Cortex of kidney (tissue), 1 donor: ENCODE measurements at places on chromosomes 7 and 10.

DNA sequence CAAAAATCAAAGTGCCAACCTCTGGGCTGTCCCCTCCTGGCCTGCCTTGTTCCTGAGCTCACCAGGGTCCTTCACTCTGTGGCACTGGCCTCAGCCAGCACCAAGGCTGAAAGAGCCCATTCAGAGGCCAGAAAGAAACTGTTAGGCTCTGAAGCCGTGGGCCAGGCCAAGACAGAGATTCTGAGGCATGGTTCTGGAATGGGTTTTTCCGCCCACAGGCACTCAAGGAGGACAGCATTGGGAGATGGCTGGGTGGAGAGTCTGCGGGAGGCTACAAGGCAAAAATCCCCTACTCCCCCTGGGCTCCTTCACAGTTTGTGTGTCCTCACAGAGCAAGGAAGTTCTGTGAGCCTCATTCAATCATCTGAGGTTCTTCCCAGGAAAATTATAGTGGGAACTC is 31.7 kb downstream of the GRIFIN start:
- no peak for DNase-seq

GRCh38 chr7:45159296-45159695 is 1.7 kb downstream of the RAMP3 start:
- no peak for DNase-seq

- no peak for DNase-seq
These were observed 12.7 kb upstream of the VDAC2 start for GRCh38 chr10:75197906-75198305.

- DNase-seq = no peak
These were observed 103.6 kb downstream of the ARHGAP22 start for GRCh38 chr10:48501226-48501625.

GRCh38 chr7:85021101-85021704 is 165.7 kb downstream of the SEMA3D start:
- no peak for DNase-seq

DNA sequence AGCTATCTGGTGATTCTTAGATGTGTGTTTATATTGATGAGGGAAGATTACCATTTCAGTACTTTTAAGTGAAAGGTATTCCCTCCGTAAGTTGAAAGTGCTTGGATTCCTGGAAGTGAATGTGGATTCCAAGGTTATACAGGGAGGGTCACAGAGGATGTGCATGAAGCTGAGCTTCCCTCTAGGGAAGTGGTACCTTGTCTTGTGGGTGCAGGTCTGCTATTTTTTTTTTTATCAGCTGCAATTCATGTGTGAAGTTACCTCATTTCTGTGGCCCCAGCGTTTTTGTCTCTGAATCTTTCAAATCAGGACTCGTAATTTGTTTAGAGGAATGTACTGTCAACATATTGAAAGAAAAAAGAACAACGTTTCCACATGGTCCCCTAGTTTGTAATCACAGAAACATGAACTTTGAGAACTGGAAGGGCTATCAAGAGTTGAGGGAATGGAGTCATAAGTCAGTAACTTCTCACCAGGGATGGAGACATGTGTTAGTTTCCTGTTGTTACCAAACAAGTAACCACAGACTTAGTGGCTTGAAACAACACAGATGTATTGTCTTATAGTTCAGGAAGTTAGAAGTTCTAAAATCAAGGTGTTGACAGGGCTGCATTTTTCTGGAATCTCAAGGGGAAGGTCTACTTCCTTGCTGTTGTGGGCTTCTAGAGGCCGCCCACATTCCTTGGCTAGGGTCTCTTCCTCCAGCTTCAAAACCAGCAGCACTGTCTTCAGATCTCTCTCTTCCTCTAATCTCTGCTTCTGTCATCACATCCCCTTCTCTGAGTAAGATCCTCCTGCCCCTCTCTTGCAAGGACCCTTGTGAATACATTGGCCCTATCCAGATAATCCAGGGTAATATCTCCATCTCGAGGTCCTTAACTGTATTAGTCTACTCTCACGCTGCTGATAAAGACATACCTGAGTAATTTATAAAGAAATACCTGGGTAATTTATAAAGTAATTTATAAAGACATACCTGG is 64.4 kb downstream of the RAB18 start:
- no peak for DNase-seq

- DNase-seq = no peak
These were observed 111.7 kb downstream of the GPR26 start for GRCh38 chr10:123777881-123778280.

- no peak for DNase-seq
These were observed 27.0 kb downstream of the PDGFA start for GRCh38 chr7:492714-493065.

- DNase-seq = no peak
These were observed 113.2 kb downstream of the NPTX2 start for GRCh38 chr7:98730326-98730725.

DNA sequence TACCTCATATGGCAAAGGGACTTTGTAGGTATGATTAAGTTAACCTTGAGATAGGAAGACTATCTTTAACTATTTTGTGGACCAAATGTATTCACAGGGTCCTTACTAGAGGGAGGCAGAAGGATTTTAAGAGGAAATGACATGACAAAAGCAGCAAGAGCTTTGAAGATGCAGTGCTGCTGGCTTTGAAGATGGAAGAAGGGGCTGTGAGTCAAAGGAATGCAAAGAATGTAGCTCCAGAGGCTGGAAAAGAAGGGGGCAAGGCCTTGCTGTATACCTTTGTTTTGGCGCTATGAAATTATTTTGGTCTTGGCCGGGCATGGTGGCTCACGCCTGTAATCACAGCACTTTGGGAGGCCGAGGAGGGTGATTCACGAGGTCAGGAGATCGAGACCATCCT is 3.2 kb upstream of the NRBF2 start:
- DNase-seq = no peak

DNA sequence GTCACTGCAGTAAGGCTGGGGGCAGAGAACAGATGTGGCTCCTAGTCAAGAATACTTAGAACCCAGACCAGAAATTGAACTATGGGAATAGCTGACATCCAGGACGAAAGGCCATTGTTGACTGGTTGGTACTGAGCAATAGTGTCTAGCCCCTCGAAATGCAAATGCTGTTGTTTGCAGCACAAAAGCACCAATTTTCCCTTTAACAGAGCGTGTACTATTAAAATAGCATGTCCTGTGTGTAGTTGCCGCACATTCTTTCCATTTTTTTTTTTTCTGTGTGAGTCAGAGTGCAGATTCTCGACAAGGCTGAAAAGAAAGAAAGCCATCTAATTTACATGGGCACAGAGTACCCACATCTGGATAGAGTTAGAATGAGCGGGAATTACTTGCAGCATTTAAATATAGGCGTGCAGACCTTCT is 302.4 kb downstream of the PTEN start:
- no peak for DNase-seq

- no peak for DNase-seq
These were observed 55.6 kb downstream of the NRF1 start for GRCh38 chr7:129667116-129667515.

- no peak for DNase-seq
These were observed 87.4 kb upstream of the PIP4K2A start for GRCh38 chr10:22801785-22802184.

DNA sequence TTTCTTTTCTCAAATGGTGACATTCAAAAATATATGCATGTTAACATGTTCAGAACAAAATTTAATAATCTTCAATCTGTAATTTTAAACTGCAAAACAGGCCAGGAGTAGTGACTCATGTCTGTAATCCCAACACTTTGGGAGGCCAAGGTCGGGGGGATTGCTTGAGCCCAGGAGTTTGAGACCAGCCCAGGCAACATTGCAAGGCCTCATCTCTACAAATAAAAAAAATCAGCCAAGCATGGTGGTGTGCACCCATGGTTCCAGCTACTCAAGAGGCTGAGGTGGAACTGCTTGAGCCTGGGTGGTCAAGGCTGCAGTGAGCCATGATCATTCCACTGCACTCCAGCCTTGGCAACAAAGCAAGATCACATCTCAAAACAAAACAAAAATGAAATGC is 394.3 kb downstream of the PARD3 start:
- DNase-seq = no peak

- no peak for DNase-seq
These were observed 20.7 kb downstream of the LRRC4 start for GRCh38 chr7:128010391-128011127.

- no peak for DNase-seq
These were observed 32.4 kb downstream of the WAPL start for GRCh38 chr10:86489071-86489810.

GRCh38 chr10:67319976-67320375 is 376.0 kb downstream of the CTNNA3 start:
- no peak for DNase-seq

DNA sequence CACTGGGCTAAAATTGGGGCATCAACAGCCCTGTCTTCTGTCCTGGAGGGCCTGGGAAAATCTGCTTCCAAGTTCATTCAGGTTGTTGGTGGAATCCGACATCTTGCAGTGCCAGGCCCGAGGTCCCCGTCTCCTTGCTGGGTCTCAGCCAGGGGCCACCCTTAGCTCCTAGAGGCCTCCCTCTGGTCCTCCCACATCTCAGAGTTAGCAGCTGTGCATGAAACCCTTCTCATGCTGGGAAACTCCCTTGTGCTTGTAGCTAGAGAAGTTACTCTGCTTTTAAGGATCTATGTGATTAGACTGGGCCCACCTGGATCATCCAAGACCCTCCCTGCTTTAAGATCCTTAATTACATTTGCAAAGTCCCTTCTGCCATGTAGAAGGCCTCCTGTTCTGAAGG is 15.3 kb downstream of the HIP1 start:
- DNase-seq = no peak

- no peak for DNase-seq
These were observed 80.5 kb upstream of the CYP2C9 start for GRCh38 chr10:94858005-94858404.

- DNase-seq = no peak
These were observed 1.8 kb upstream of the OPN1SW start for GRCh38 chr7:128777156-128778123.

DNA sequence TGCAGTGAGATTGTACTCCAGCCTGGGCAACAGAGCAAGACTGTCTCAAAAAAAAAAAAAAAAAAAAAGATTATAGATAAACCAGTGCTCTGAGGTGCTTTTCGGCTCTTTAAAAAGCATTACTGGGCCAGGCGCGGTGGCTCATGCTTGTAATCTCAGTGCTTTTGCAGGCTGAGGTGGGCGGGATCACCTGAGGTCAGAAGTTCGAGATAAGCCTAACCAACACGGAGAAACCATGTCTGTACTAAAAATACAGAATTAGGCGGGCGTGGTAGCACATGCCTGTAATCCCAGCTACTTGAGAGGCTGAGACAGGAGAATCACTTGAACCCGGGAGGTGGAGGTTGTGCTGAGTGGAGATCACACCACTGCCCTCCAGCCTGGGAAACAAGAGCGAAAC is 6.6 kb upstream of the HNRNPF start:
- no peak for DNase-seq

GRCh38 chr10:70312972-70313371 is 29.2 kb upstream of the NPFFR1 start:
- no peak for DNase-seq

DNA sequence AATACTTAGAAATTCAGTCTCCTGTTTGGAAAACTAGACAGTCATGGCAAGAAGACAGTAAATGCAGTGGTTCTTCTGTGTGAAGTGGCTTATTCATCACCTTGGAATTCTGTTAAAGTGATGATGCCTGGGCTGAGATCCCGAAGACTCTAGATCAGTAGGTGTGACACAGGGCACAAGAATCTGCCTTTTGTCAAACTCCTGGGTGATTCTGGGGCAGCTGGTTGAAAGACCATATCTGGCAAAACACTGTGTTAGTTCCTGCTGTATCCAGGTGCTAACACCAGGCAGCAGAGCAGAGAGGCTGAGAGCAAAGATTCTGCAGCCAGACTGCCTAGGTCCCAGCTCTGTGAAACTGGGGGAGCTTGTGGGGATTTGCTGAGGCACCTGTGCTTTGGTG is 26.5 kb downstream of the MRC1 start:
- no peak for DNase-seq

DNA sequence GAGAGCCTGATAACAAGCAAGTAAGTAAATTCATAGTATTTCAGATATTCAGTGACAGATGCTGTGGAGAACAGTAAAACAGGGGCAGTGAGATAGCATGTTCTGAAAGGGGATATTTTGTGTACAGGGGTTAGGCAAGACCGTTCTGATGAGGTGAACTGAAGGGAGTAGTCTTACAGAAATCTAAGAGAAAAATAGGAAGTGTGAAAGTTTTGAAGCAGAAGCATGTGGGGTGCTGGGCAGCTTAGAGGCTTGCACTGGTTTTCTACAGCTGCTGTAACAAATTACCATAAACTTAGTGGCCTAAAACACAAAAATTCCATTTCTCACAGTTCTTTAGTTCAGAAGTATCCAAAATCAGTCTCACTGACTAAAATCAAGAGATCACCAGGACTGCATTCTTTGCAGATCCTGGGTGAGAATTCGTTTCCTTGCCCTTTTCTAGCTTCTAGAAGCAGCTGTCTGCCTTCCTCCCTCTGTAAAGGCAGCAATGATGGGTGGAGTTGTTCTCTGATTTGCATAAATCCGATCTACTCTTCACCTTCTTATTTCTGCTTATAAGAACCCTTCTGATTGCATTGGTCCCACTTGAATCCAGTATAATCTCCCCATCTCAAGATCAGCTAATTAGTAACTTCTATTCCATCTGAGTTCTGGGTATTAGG is 7.5 kb upstream of the KLF14 start:
- DNase-seq = no peak

DNA sequence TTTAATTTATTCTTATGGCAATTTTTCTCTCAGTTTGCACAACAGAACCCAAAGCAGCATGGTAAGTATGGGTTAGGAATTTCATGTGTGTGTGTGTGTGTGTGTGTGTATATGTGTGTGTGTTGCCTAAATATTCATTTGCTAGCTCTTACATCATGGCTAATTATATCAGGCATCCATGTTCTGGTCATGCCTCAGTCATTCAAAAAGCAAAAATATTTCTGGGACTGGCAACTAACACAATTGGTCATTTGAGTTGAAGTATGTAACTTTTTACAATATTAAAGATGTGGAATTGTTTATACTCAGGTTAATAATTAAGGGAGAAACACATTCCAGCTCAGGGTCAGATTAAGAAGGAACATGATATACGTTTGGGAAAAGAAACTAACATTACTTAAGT is 67.6 kb upstream of the PHYHIPL start:
- no peak for DNase-seq

GRCh38 chr10:61974601-61975390 is 73.3 kb downstream of the ARID5B start:
- no peak for DNase-seq

GRCh38 chr10:58840840-58841435 is 328.3 kb downstream of the BICC1 start:
- no peak for DNase-seq

GRCh38 chr7:113891828-113892227 is 27.0 kb downstream of the PPP1R3A start:
- no peak for DNase-seq

GRCh38 chr7:4830176-4830575 is 31.7 kb downstream of the PAPOLB start:
- DNase-seq = no peak

- DNase-seq = no peak
These were observed 130.4 kb downstream of the PFKFB3 start for GRCh38 chr10:6333086-6333485.

DNA sequence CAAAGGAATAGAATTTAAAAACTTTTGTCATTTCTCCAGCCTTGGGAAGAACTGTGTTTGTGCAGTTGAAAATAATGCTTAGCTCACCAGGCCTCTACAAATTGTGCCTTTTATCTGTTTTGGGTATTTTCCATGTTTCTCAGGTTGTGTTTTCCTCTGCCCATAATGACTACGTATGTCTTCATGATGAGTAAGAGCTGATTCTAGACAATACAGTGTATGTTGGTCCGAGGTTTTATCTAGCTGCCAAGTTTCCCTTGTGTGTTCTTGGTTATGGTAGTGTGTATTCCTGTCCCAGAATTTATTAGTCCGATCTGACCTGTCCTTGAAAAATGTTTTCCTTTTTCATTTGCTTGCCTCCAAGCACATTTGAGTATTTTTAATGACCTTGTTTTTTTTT is 83.7 kb upstream of the GLCCI1 start:
- DNase-seq = no peak
